Daoy (cell line): ENCODE measurements at places on chromosomes 2 and 18. TPM values are rescaled to one million over a fixed set of nuclear protein-coding genes. Genes with fewer than 3 reads are reported as not detected.

GRCh38 chr2:158923641-158924040 lies 44.8 kb upstream of the TANC1 start:
- no peak for DNase-seq

- DNase-seq = no peak
Measured at GRCh38 chr2:46554397-46554796, 75.0 kb downstream of the TMEM247 start.

GRCh38 chr2:168116448-168116847 lies 130.9 kb downstream of the STK39 start:
- no peak for DNase-seq

DNA sequence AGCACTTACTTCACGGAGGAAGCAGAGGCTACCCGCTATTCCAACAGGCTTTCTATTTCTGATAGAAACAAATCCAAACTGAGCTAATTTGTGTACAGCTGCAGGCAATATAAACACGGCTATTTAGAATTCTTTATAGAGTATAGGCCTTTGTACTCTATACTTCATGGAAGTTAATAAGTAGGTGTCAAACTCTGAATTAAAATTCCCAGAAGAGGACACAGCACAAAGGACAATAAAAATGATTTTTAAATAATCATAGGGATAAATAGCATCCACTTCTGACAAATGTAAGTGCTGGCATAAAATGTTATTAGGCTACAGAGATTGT lies 261.5 kb downstream of the AFF3 start:
- DNase-seq = no peak

- DNase-seq = no peak
Measured at GRCh38 chr2:238069021-238069709, 8.4 kb downstream of the SCLY start.

IRS1 gene
- 5.2 and 6.4 TPM in 2 replicates for total RNA-seq

KCNIP3 gene
- 2.6 and 5.5 TPM in 2 replicates for total RNA-seq

DNA sequence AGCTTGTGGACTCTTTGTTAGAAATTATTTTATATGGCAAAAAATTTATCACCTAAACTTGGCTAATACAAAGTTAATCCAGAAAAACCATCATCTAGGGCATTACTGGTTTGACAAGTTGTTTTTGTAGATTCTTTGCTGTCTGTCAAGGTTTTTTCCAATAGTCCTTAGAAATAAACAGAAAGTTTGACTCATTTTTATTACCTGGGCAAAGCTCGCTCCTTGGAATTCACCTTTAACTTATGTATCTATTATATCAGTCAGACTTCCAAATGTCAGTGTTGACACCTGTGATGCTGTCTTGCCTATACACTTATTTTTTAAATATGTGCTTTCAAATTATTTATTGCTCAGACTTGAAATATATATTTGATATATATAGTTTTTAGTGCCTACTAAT lies 21.7 kb downstream of the LAMA3 start:
- no peak for DNase-seq

C2orf78 gene
- under 0.01 TPM in 1 of 2 replicates, not detected in the other for total RNA-seq

- DNase-seq = no peak
Measured at GRCh38 chr18:34911081-34911480, 130.1 kb upstream of the MAPRE2 start.

DNA sequence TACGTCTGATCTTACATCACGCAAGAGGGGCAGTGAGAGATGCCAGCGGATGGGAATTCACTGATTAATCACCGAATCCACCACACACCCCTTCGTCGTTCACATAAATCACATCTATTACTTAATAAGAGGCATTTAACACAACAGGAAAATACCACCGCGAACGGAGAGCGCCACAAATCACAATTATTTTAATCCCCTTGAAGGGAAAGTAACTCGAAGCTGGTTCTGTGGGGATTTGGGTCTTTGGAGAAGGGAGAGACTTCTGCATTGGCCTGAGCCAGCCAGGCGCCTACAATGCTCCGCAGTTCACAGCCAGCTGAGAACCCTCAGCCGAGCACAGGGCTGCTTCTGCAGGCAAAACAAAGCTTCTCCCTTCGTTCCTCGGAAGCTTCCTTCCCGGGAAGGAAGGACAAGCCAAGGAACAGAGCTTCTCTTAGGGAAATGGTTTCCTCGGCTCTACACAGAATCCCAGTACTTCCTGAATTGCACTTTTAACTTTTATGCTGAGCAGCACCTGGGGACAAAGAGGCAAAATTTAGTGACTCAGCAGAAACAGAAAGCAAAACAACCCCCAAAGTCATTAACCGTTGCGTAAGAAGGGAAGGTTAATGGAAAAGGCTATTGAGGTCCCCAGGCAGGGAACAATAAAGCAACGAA lies at the start of gene LRP1B:
Gene LRP1B (minus strand): TSS at position 7 of the 660 bp plus-strand sequence. CDS start 287 bp downstream, outside the sequence.
- peak; percentile 17 for DNase-seq

FEV gene
- 0.34 TPM in 1 of 2 replicates, not detected in the other for total RNA-seq

- peak; percentile 56 for DNase-seq
Measured at GRCh38 chr2:44169155-44169898, 652 bp downstream of the PPM1B start.

TXNDC2 gene
- 0.06 TPM in 1 of 2 replicates, not detected in the other for total RNA-seq

DNA sequence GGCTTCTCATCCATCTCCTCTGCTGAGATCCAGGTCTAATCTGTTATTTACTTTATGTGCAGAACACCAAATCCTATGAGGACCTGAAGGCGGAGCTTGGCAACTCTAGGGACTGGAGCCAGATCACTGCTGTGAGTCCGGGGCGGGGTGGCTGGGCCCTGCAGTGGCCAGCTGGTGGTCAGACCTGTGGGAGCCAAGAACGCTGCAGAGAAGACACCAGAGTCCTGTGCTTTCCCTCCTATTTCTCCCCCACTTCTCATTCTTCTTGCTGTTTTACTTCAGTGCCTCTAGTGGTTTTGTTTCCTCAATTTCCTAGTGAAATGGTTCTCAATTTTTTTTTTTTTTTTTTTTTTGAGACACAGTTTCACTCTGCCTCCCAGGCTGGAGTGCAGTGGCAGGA lies 19.7 kb downstream of the VIL1 start:
- DNase-seq = no peak

DNA sequence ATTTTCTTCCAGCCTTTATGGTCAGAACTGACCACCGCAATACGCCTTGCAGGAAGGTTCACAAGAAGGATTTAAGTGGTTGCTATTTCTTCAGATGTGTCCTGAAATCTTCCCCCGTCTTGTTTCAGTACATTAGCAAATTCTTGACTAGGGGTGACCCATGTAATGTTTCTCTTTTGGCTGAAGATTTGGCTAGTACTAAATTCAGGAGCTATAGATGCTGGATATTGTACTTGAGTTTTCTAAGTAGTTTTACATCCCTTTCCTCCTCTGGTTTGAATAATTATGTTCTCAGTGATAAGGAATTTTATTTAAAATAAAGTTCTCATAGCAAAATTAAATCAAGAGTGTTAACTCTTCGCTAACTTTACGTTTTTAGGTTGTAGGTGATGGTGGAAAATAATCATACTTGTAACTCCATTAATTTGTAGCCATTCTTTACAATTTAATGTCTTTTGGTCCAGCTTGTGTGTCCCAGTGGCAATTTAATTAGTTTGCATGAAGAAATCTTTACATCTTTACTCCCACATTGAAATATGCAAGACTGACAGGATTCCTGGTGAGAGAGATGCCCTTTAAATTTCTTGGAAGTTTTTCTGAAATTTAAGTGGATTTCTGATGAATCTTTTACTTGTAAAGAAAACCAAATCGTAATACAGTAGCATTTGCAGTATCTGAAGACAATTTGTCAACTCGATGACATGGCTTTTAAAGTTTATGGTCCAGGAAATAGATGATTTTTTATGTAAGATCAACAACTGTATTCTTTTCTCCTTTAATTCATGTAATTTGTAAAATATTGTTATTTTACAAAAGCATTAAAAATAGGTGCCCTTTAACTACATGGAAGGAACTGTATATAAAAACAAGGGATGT lies 2.8 kb downstream of the PHLPP1 start:
- DNase-seq = no peak

SERPINB3 gene
- not detected in 2 replicates for total RNA-seq

DNA sequence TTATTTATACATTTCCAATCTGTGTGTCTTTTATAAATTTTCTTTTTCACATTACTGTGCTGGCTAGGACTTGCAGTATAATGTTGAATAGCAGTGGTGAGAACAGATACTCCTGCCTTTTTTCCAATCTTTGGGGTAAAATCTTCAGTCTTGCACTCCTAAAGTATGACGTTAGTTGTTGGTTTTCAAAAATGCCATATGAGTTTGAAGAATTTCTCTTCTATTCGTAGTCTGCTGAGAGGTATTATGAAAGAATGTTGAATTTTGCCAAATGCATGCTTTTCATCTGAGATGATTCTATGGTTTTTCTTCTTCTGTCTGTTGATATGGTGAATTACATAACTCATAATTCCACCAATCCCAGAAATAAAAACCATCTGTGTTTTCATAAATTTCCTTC lies 335.3 kb upstream of the CHST9 start:
- no peak for DNase-seq

GRCh38 chr2:1051075-1051474 lies 100.4 kb downstream of the SNTG2 start:
- DNase-seq = no peak

- no peak for DNase-seq
Measured at GRCh38 chr18:10143596-10143995, 229.8 kb downstream of the VAPA start.
